ENCODE measurements at places on chromosomes 5 and 9.
A peak's percentile ranks its signal among the peaks of the same experiment; 100 is the strongest.

DNA sequence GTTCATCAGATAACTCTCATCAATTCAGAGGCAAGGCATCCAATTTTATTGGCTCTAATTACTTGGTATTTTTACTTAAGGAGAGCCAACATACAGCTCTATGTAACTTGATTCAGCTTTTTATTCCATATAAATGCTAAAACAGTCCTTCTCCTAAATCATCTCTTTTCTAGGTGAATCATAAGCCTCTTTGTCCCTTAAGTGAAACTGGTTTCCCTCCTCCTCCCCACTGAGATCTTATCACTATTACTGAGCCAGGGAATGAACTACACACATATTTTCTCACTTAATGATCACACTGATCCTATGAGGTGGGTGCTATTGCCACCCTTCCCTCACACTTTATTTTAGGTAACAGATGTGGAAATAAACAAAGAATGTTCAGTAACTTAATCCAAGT, 1143.8 kb downstream of the MAT2B start:
- DNase-seq: no peak

- no peak for DNase-seq
Observed at GRCh38 chr5:174571662-174572397, 152.6 kb upstream of the MSX2 start.

DNA sequence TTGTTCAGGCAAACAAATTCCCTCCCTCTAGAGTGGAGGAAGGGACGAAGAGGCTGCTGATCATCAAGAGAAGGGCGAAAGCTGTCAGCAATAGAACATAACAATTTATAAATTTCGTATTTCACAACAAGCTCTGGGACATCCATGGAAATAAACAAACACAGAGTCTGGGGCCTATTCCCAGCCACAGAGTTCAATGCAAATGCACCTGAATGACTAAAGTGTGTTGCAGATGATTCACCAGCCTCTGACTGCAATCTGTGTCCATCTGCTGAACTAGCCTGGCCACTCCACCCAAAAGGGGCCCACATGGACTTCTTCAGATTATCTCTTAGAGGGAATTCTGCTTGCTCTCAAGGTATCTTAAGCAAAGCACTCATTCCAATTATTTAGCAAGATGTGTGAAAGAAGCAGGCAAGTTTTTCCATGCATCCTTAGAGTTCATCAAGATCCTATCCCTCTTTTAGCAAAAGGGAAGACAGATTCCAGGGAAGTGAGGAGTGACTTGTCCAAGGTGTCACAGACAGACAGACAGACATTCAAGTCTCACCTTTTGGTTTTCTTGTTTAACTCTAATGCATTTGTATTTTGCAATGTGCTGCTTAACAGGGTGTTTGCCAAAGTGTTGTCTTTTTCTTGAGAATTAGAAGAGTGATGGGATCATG, 307.8 kb upstream of the PAPPA start:
- DNase-seq: no peak

DNA sequence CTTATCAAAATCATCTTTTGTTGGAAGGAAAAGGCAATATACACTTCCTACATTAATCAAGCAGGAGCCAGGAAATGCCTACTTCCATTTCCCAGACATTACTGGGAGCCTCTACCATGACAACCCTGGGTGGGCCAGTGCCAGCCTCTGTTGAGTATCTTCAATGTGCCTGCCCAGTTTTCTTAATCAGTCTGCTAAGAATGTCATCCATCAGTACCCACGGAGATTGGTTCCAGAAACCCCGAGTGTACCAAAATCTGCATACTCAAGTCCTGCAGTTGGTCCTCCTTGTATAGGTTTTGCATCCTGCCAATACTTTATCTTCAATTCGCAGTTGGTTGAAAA, 82.4 kb downstream of the MARCHF3 start:
- no peak for DNase-seq

DNA sequence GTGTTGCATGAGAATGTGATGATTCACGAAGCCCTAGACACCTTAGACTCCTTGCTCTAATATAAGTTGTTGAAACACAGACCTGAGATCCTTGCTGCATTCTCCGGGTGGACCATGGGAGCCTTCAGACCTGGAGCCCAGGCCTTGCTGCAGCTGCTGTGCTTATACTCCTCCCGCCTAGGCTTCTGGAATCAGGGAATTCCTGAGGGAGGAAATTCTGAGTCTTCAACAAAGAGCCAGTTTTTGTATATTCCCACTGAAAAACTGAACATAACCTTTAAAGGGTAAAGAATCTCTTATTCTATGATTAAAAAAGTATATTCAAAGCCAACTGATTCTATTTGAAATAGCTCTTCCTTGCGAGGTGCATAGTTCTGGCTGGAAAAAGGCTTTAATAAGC, 245.1 kb upstream of the ELAVL2 start:
- peak; percentile 11 for DNase-seq

DNA sequence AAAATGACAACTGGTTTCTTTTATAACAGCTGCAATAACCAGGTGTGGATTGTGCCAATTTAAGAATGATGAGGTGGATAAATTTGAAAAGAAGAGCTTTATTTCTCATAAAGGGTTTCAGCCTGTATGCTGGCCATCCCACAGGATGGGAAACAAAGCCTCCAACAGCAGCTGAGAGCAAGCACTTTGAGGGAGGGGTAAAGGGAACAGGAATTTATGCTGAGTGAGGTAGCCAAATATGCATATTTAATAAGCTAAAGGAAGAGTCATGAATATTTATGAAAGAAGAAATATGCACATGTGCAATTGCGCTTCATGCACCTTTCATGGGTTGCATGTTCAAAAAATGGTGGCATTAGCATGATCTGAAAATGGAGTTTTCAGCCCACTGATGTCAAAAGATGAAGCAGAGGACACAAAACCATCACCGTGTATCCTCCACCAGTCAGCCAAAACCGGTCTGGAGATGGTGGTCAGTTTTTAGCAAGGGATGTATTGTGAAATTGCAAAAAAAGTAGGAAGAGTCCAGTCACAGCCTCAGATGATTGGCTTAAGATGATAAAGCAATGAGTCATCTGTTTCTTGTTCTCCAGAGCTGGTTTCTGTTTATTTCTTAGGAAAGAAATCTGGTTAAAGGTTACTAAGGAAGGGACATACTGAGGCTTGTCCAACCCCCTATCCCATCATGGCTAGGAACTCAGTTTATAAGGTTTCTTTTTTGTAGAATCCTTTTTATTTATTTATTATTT, 47.9 kb downstream of the DEPDC1B start:
- DNase-seq: no peak

DNA sequence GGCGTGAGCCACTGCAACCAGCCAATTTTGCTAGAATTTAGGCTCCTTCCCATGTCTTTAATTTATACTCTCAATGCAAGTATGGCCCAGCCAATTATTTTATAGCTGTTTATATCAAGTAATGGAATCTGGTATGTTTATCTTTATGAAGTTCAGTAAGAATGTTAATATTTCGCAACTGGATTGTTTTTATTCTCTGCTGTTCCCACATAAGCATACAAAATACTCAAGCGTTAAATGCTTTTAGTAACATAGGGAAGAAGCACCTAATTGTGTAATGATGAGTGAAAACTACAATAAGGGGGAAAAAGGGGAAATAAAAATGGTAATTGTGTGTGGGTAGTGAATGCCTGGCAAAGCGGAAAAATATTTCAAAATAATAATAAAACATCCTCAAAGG, 21.3 kb downstream of the PWWP2A start:
- DNase-seq: no peak

- no peak for DNase-seq
Observed at GRCh38 chr9:34036625-34037024, 12.1 kb downstream of the UBAP2 start.

- peak; percentile 15 for DNase-seq
Observed at GRCh38 chr5:143119881-143120341, 283.6 kb downstream of the NR3C1 start.

DNA sequence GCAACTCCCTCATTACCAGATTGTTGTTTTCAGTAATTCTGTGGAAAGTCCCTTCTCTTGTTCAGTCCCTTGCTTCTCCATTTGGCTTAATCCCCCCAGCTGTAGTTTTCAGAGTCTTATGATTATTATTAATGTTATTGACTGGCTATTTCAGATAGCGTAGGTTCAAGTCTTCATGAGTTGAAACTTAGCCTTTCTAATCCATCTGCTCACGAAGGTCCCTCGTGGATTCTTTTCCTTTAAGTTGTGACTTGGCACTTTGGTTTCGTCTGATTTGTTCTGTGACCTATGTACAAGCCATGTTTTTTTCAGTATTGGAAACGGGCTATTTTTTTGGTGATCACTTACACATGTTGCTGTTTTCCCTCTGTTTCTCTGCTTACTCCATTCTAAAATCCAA, 260.3 kb downstream of the TMEM167A start:
- DNase-seq: no peak

GRCh38 chr5:96493219-96493790, 60.3 kb upstream of the PCSK1 start:
- DNase-seq: no peak

DNA sequence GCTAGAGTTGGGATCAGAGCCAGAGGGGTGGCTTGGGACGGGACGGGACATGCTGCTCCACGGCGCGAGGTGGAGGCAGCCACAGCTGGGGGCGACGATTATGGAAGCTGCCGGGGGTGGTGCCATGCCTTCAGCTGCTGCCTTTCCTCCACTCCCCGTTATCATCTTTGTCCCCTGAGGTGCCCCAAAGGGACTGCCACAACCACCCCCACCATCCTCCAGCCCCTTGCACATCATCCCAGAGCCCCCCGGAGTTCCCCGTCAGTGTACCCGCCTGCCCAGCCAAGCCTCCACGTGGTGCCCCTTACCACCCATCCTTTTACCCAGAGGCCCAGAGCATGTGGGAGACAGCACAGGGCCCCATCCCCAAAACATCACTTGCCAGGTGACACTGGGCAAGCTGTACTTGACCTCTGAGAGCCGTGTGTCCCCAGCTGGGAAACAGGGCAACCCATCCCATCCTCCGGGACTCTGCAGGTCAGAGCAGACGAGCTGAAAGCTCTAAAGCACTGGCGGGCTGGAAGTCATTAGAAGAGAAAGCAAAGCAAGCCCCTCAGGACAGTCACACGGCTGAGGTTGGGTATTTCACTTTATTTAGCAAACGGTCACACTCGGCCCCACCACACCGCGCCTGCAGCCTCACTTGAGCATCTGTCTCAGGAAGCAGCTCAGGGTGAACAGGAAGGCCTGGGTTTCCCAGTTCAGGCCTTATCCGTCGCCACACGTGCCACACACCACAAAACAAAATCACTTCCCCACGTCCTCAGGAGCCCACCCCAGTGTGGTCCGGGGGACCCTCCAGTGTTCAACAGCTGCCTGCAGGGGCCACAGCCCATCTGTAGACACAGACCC, 19.5 kb upstream of the MXD3 start:
- no peak for DNase-seq

Data from brain (organoid and tissue), 16 donors.